Cardiac muscle cell (in vitro differentiated cells and primary cell): ENCODE measurements at places on chromosomes 5 and 9.

GRCh38 chr9:8946461-8946860 lies 1146.9 kb upstream of the DMAC1 start:
- no peak for DNase-seq

- no peak for DNase-seq
Measured at GRCh38 chr5:6264394-6264793, 114.0 kb downstream of the MED10 start.

- DNase-seq = no peak
Measured at GRCh38 chr5:116646611-116647289, 72.1 kb upstream of the SEMA6A start.

DNA sequence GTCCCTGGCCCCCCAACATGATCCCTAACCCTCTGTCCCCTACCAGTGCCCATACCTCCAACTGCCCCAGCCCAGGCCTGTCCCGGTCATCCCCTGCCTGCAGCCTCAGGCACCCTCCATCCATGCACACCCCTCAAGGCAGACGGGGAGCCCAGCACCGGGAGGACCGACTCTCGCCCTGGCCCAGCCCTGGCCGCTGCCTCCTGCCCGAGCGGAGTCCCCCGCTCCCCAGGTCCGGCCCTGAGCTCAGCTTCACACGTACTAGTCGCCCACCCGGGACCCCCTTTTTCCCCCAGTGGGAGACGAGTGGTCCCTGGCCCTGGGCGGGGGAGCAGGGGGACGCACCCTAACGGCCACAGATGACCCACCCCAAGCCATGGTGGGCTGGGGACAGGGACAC lies 49.0 kb upstream of the UBAC1 start:
- no peak for DNase-seq

DNA sequence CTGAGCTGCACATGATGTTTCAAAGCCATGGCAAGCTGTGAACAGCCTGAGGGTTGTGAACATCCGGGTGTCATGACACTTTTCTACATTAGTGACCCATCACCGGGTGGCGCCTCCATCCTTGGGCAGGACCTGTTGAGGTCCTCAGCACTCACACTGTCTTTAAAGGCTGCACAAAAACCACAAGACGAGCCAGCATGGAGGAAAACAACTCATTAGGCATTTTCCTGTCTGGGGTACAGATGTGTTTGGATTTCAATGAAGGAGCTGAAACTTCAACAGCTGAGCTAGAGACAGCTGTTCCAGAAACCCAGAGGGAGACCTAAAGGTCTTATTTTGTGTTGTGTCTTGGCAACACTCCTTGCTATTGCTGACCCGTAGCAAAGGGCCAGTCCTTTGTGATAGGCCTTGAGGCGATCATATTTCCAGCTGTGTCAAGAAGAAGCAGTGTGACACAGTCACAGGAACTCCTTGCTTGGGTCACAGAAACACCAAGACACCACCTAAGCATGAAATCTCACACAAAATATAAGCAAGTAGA lies 151.8 kb upstream of the VLDLR start:
- DNase-seq = peak; percentile 44

- no peak for DNase-seq
Measured at GRCh38 chr5:20212701-20213100, 224.7 kb upstream of the CDH18 start.

DNA sequence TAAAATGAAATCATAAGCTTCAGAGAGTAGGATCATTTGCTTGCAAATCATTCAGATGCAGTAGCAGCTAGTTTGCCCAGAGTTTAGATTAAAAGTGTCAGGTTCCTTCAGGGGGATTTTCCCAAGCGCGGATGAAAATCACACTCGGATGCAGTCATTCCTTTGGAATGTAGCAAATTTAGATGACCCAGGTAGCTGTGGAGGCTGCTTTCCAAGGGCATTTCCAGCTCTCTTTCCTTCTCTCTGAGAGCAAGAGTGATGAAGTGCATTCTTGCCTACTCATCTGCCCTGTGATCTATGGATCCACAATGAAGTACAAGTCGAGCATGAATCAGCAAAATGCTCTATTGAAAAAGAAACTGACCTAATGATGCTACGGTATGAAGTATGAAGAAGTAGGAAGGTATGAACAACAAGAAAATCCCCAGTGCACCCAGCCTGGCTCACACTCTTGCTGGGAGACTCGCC lies 200.2 kb downstream of the PLK2 start:
- peak; percentile 64 for DNase-seq

DNA sequence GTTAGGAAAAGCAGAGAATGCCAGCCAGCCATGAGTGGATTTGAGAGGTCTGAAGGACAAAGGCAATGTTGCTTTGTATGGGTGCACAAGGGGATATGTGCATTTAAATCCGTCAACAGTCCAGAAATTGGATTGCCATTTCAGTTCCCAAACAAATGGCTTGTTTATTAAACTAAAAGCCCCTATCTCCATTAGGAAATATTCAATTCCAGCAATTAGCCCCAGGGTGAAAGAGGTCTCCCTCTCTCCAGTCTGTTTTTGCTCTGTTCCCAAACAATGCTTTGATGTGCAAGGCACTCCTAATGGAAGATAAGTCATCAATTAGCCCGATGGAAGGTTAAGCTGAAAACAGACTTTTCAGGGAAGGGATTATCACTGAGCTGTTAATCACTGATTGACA lies 101.3 kb downstream of the C9orf152 start:
- DNase-seq = no peak
